Fibroblast of pulmonary artery (primary cell): ENCODE measurements at places on chromosomes 2 and 18.
A peak's percentile ranks its signal among the peaks of the same experiment; 100 is the strongest.

DNA sequence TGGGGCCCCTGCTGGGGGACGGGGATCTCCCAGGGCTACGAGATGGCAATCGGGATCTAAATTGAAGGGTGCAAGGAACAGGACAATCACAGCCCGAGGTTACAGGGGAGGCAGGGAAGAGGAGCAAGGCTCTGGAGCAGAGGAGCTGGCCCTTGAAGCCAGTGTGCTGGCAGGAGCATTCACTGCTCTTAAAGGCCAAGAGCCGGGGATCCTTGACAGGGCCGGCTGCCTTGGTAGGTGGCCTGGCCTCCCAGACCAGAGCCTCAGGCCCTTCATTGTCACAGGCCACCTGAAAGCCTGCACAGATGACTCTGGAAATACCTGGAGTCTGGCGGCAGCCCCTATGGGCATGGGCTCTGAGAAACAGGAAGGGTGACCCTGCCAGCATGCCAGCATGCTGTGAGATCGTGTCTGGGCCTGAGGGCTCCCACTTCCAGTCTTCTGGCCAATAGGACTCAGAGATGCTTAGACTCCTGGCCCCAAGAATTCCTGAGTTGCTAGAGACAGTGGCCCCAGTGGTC is 38.7 kb downstream of the PDIA6 start:
- no peak for DNase-seq

- DNase-seq = peak; percentile 5
These were observed 628 bp downstream of the PPP1R7 start for GRCh38 chr2:241150660-241151530.

GRCh38 chr2:58131191-58132011 is 84.8 kb downstream of the VRK2 start:
- DNase-seq = peak; percentile 83

DNA sequence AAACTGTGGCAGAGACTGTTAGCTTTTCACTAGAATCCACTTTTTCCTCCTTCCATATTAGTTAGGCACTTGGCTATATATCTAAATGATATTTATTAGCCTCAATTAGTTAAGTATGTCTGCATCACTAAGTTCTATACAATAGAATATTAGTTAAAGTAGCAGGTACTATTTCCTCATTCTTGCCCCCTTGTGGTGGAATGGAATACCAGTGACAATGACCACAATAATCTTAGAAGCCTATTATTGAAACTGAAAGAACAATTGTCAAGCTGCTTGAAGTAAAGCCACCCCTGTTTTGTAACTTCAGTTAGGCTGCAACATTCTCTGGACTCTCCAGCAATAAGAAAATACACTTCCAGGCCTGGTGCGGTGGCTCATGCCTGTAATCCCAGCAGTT is 476.3 kb upstream of the VWC2L start:
- DNase-seq = peak; percentile 33

DNA sequence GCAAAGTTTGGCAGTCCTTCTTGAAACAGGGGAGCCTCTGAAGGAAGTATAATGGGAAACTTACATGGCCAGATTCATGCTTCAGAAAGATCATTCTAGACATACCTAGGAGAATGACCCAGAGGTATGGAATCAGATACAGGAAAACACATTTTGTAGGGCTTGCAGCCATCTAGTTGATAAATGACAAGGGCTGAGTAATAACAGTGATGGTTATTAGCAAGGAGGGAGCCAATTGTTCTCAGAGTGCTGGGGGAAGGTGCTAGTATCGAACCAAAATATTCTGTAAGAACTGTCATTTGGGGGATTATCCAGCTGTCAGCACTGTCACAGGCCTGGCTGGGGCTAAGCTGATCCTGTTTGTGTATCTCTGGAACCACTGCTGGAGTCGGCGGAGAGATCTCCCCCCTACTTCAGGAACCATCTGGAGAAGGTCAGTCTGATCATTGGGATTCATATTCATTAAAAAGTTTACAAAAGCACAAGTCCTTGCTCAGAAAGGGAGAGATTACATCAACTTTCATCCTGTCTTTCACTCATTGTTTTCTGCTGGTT is 113.8 kb upstream of the THSD7B start:
- DNase-seq = no peak

- no peak for DNase-seq
These were observed 211.3 kb upstream of the ARL4C start for GRCh38 chr2:234708091-234708683.

GRCh38 chr2:102726128-102727087 is 35.4 kb upstream of the TMEM182 start:
- no peak for DNase-seq

- DNase-seq = peak; percentile 11
These were observed 414.3 kb downstream of the ZNF804A start for GRCh38 chr2:185012643-185013042.

- no peak for DNase-seq
These were observed 44.1 kb upstream of the RND3 start for GRCh38 chr2:150531591-150531990.

GRCh38 chr18:67417864-67418523 is 98.5 kb downstream of the DSEL start:
- DNase-seq = peak; percentile 46

GRCh38 chr2:151137526-151137925 is 124.1 kb downstream of the RBM43 start:
- DNase-seq = no peak

DNA sequence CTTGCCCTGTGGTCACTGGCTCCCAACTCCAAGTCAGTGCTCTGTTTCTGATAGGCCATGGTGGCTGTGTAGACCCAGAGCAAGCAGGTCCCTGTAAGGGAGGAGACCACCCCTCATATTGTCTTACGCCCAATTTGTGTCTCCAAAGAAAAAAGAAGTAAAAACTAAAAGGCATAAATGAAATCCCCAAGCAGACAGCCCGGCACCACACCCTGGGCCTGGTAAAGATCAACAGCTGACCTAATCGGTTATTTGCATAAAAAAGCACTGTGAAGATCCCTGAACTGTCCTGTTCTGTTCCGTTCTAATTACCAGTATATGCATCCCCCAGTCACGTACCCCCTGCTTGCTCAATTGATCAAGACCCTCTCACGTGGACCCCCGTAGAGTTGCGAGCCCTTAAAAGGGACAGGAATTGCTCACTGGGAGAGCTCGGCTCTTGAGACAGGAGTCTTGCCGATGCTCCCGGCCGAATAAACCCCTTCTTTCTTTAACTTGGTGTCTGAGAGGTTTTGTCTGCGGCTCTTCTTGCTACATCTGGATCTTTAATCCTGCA is 364.1 kb upstream of the HS6ST1 start:
- no peak for DNase-seq

GRCh38 chr18:68056936-68057335 is 540.4 kb upstream of the DSEL start:
- DNase-seq = peak; percentile 16

GRCh38 chr18:36200354-36200771 is 13.1 kb downstream of the MOCOS start:
- DNase-seq = no peak

DNA sequence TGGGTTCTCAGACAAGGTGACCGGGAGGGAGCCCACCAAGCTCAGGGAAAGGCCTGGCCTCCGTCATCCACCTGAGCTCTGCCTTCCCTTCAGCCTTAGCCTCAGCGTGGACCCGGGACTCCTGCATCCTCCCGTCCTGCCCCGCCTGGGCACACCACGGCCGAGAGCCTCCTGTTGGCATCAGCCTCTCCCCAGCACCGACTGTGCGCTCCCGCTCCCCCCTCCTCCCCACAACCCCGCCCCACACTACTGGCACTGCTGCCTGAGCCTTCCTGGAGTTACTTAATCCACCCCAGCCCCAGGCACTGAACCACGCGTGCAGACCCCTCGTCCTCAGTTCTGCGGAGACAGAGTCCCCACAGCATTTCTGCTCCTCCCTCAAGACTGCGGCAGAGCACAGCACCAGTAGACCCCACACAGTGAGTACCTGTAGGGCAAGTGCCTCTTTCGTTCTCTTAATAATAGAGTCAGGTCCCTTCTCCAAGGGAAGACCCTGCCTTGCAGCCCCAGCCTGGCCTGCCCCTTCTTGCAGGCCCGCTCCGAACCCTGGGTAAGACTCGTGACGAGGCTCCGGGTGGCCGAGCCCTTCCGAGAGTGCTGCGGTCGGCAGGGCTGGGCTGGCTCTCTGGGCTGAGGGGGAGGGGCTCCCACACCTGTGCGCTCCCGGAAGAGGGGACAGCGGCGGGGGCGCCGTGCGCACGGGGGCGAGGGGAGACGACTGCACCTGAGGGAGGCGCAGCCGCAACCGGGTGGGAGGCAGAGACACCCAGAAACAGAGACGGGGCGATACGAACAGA is at the start of gene AMER3:
TSS of gene AMER3 (plus strand) at position 285 of the 797 bp plus-strand sequence. CDS start 6,533 bp downstream, outside the sequence.
- DNase-seq = no peak

GRCh38 chr2:209113026-209113425 is 310.8 kb upstream of the MAP2 start:
- no peak for DNase-seq

DNA sequence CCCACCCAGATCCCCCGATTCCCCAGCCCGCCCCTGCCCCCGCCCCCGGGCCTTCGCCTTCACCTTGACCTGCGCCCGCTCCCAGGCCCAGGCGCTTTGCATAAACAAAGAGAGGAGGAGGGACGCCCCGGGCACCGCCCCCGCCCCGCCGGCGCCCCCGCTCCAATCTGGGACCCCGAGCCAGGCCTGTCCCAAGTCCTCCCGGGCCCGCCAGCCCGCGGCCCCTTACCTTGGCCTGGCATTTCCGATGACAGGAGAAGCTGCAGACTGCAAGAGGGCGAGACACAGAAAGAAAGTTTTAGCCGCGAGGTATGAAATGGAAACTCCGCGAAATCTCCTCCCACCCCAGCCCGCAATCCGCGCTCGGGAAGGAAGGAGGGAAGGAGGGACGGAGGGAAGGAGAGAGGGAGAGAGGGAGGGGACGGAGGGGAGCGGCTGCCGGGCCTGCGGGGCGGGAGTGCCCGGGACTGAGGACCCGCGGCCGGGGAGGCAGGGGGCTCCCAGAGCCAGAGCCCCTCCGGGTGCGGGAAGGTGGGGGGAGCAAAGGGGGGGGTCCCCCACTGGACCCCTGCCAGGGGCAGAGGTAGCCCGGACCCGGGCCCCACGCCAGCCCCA is 24.2 kb downstream of the TNS1 start:
- no peak for DNase-seq

- DNase-seq = no peak
These were observed 46.0 kb downstream of the COL3A1 start for GRCh38 chr2:189020179-189020578.

- DNase-seq = no peak
These were observed 243.4 kb downstream of the RDH14 start for GRCh38 chr2:18317017-18317416.

DNA sequence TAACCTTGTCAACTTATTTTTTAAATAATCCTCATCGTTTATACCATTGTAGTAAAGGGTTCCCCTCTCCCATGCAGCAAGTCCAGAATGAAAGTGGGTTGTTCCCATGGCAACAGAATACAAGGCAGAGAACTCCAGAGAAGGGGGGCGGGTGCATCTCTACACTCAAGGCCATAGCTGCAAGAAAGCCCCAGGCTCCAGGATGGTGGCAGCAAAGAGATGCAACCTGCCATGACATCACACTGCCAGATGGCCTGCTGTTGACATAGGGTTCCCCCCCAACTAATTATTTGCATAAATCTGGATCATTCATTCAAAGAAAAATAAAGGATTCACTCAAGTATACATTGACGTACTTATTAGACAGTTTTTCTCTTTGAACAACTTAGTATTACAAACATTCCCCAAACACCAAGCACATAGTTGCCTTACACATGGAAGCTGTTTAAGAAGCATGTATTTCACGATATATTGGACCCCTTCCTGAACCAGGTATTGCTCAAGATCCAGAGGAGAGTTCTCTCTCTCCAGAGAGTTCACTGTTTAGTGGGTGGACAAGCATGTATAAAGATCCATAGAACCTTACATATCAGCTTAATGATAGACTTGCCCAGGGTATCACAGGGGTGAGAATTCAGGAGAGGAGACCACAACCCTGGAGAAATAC is 87.4 kb upstream of the KLF7 start:
- DNase-seq = no peak

- no peak for DNase-seq
These were observed 39.2 kb upstream of the KIDINS220 start for GRCh38 chr2:8876628-8877027.

DNA sequence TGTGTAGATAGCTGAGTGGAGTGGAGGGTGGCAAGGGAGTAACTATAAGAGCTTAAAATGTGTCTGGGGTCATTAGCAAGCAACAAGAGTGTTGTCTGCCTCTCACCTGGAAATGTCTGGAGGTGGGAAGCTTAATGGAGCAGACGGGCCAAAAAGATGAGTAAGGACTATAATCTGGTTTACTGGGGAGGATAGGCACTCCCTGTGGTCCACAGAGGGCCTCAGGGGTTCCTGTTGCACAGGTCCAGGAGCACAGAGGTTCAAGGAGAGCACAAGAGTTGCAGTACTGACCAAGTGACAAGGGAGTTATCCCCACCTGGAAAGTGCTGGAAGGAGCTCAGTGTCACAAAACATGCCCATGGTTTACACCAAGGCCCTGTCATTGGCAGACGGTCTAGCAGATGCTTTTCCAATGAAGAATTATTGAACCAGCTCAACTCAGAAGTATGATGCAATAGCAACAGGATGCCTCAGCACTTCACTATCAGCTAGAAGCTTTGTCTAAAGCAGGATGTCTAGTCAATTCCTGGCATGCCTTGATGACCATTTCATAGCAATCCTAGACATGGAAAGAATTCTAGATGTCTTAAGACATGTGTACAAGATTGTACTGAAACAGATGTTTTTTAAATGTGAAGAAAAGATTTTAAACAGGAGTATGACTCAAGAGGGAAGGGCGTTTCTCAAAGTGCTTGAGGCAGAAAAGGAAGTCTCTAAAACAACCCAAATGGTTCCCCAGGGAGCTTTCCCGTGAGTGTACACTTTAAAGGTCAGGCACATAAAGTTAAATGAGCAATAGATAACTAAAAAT is 62.9 kb upstream of the SERPINE2 start:
- peak; percentile 97 for DNase-seq
